GF-D8 (cell line): ENCODE measurements at places on chromosomes 7 and 10.

DNA sequence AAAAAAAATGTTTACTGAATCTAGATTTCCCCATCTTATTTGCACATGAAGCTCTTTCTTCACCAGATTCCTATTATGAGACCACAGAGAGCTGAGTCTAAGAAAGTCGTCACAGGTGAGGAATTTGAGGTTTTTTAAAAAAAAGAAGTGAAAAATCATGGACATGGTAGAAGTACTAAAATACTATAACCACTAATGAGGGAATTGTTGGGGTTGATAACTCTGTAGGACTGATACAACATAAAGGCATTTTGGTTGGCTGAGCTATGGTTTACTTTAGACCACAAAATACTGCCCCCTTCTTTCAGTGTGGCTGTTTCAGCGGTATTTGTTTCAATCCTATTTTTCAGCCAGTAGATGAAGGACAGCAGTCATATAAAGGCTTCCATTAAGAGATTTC lies 1111.3 kb downstream of the TYW1 start:
- DNase-seq, result no peak

DNA sequence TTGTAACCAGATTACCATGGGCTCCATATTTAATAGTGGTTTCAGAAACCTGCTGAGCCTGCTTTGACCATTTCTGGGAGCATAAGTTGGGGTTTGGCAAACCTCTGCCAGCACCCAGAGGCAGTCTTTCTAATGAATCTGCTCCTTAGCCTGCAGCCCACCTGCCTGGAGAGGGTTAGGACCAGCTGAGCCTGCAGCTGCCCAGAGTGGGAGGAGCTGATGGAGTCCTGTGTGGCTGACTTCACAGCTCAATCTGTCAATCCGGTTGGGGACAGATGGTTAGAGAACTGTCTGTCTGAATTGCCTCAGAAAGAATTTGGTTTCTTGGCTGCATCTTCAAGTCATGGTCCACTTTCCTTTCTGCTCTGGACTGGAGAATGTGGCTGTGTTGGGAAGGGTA lies 444.6 kb downstream of the NRG3 start:
- no peak for DNase-seq

DNA sequence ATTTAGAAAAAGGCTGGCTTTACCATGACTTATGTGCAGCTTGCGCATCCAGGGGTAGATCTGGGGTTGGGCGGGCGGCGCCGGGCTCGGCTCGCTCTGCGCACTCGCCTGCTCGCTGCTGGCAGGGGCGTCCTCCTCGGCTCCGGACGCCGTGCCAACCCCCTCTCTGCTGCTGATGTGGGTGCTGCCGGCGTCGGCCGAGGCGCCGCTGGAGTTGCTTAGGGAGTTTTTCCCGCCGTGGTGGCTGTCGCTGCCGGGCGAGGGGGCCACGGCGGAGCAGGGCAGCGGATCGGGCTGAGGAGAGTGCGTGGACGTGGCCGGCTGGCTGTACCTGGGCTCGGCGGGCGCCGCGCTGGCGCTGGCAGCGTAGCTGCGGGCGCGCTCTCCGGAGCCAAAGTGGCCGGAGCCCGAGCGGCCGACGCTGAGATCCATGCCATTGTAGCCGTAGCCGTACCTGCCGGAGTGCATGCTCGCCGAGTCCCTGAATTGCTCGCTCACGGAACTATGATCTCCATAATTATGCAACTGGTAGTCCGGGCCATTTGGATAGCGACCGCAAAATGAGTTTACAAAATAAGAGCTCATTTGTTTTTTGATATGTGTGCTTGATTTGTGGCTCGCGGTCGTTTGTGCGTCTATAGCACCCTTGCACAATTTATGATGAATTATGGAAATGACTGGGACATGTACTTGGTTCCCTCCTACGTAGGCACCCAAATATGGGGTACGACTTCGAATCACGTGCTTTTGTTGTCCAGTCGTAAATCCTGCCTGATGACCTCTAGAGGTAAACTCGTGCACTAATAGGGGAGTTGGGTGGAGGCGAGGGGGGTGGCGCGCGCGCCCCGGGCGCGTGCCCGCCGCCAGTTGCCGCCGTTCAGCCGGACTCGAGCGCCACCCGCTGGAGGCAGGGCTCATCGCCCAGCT lies at the start of gene HOXA5:
Gene HOXA5, minus strand, starts transcription at position 659 of the 927 bp plus-strand sequence. Its CDS starts 74 bp downstream, at position 585.
- DNase-seq, result no peak

DNA sequence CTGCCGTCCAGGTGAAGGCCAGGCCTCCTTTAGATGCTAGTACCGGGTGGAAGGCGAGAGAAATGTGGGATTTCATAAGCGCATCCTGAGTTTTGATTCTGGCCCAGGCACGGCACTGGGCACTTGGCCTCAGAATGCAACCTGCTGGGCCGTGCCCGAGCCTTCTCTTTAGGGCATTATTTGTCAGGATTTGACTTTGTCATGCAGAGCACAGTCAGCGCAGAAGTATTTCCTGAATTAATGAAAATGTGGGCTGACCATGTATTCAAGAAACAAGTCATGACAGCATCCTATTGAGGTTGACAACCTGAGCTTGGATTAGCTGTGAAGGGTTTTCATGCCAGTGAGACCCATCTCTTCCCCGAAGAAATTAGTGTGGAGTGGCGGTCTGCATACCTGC lies 34.4 kb downstream of the RCC1L start:
- no peak for DNase-seq

GRCh38 chr10:129023082-129023481 lies 444.0 kb upstream of the MGMT start:
- no peak for DNase-seq

- no peak for DNase-seq
These were observed 5.7 kb downstream of the MNX1 start for GRCh38 chr7:157004521-157005455.

GRCh38 chr7:73718438-73718881 lies 1.0 kb downstream of the STX1A start:
- DNase-seq, result no peak

GRCh38 chr7:90900628-90901356 lies 304.7 kb downstream of the CDK14 start:
- DNase-seq, result no peak

GRCh38 chr7:75696263-75697037 lies 42.3 kb downstream of the HIP1 start:
- no peak for DNase-seq

DNA sequence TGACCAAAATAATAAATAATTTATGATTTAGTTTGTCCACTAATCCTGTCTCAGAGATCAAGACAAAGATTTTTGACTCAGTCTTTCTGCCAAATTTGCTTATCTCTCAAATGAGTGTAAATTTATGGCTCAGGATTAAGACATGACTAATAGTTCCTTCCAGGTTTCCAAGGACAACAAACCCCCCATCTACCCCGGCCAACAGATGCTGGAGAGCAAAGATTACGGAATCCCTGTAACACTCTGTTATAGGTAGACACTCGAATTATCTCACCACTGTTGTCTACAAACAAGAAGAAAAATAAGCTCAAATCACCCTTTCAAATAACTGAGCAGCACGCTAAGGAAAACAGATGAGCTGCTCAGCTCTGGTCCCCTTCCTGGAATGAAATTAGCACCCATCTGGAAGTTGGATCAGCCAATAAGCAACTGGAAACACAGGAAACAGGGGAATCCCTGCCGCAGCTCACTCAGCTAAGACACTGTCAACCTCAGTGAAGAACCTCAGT lies 56.8 kb upstream of the SVIL start:
- no peak for DNase-seq

DNA sequence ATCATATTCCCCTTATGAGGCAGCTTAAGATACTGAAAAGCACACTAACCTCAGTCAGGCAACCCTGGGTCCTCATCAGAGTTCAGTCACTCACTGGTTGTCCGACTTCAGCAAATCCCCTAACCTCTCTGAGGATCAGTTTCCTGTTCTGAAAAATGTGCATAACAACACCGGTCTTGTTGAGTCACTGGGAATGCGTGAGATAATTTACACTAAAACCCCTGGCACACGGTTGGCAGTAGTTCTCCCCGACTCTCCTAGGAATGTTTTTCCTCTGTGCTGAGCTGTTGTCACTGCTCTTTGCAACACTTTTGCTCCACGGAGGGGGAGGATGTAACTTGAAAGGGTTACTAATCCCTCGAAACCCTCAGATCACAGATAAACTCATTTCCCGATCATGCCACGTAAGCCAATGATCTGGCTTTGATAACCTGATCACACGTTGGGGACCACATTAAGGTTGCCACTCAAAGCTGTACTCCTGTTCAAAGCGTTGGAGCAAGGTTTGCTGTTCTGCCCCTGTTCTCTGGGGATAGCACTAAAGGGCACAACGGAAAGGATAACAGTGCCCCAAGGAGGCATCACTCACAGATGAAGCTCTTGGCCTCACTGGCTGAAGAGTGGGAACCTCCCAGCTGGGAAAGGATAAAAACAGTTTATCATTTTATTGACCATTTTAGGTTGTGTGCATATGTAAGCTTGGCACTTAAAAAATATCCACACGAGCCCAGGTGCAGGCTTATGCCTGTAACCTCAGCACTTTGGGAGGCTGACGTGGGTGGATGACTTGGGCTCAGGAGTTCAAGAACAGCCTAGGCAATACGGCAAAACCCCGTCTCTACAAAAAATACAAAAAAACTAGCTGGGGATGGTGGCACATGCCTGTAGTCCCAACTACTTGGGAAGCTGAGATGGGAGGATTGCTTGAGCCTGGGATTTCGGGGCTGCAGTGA lies 5.0 kb upstream of the RBM17 start:
- no peak for DNase-seq

- no peak for DNase-seq
These were observed 26.0 kb upstream of the ZNF32 start for GRCh38 chr10:43674553-43675210.

GRCh38 chr10:125135771-125136035 lies 24.7 kb downstream of the CTBP2 start:
- no peak for DNase-seq

GRCh38 chr10:131973160-131973951 lies 8.4 kb downstream of the BNIP3 start:
- DNase-seq, result no peak

DNA sequence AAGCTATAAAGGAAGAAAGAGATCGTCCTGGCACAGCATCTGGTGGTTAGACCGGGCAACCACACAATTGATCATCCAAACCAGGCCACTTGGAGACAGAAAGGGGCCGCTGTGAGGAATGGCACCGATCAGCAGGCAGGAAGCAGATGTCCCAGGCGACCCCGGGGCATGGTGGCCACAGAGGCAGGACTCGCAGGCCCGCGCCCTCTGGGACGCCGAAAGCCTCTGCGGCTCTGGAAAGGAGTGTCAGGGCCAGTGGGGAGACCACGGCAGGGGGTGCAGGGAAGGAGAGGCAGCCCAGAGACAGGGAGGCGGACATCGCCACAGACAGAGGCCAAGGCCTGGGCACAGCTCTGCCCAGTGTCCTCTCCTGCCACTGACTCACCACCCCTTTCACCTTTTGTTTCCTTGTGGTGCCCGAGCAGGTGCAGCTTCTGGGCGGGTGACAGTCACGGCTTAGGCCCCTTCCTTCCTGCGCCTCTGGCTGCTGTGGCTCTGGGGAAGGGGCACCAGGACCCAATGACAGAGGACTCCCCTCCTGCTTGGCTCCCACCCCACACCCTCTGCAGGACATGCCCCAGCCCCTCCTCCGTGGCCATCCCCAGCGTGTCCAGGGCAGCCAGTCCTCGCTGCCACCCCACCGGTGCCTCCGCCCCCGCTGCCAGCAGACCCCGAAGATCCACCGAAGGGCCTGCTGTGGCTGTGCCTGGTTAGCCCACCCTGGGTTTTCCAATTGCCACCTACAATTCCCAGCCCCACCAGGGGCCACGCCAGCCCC lies 10.9 kb downstream of the STK32C start:
- DNase-seq, result no peak

DNA sequence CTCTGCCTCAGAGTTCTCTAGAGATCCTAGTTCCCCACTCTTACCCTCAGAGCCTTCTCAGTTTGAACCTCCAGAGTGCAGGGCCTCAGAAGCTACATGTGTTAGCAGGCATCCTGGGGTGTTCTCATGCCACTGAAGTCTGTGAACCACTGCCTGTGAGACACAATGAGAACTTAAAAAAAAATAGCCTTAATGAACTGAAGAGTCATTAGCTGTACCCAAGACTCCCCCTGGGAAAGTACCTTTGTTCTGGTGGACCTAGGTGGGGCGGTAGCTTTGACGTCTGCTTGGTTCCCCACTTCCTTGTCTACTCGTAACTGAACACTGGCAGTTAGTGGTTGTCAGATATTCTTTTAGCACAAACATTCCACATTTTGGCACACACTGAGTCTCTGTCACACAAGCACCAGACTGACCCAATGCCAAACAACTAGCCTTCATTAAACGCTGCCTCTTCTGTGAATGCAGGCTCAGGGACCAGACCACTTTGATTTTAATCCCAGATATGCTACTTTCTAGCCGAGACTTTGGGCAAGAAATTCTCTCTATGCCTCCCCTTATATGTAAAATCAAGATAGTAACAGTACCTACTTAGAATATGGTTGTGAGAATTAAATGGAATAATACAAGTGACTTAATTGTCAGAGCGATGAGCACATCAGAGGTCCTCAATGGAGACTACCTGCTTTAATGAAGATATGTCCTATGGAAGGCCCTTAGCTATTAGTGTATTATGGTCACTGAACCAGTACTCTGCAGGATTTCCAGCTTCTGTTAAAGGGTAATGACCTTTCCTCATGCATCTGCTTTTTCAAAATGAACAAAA lies 75.3 kb upstream of the CC2D2B start:
- DNase-seq, result no peak

DNA sequence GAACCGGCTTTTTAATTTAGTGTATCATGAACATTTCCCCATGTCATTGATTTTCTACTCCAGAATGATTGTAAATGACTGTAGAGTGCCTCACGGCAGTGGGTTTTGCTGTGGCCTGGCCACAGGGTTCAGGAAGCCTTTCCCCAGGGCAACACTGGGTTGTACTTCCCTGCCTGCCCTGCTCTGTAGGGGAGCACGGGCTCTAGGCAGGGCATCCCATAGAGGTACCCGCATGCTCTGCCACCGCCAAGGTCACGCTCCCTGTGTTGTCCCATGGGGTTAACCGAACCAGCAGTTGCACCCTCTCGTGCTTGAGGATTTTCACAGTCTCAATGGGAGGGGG lies 63.8 kb downstream of the BPGM start:
- DNase-seq, result no peak

DNA sequence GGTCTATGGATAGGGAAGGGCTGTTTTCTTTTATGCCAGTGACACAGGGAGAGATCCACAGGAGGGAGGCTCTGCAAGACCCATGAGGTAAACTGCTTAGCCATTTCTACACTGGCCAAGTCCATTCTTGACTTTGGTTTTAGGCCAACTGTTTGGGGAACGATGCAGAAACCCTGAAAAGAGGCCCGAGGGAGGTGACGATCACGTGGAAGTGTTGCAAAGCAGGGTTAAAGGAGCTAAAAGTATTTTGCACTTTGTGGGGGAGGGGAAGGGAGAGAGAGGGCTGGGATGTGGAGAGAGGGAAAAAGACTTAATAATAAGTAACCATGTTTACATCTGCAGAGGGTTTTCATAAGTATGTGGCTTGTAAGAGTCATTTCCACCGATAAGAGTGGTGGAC lies 239.7 kb downstream of the EMX2 start:
- no peak for DNase-seq

- DNase-seq, result no peak
These were observed 15.9 kb downstream of the XRCC2 start for GRCh38 chr7:152660021-152660420.
